ENCODE measurements at places on chromosomes 1 and 21. TPM values are rescaled to one million over a fixed set of nuclear protein-coding genes. Genes with fewer than 3 reads are reported as not detected.

The CA6 gene
- not detected for total RNA-seq

The ACTL8 gene
- not detected for total RNA-seq

The BGLAP gene
- total RNA-seq = 1.8 TPM

The RAP1GAP gene
- total RNA-seq = 10.8 TPM

The KCNQ4 gene
- 0.20 TPM for total RNA-seq

The PRMT6 gene
- 5.1 TPM for total RNA-seq

DNA sequence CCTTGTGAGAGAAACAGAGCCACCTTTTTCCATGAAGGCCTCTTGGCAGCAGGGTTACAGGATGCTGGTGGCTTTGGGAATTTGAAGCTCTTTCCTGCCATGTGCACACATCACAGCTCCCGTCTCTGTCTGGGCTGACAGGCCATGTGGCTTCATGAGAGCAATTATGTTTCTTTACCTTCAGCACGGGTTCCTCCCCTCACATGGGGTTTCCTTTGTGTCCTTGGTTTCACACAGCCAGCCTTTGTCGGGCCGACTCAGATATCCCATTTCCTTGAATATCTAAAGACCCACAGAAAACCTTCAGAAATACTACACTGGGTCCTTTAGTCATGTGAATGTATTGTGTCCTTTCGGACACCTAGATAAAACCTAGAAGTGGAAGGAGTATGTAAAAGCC, 7.1 kb downstream of the CLIC6 start:
- no peak for DNase-seq

DNA sequence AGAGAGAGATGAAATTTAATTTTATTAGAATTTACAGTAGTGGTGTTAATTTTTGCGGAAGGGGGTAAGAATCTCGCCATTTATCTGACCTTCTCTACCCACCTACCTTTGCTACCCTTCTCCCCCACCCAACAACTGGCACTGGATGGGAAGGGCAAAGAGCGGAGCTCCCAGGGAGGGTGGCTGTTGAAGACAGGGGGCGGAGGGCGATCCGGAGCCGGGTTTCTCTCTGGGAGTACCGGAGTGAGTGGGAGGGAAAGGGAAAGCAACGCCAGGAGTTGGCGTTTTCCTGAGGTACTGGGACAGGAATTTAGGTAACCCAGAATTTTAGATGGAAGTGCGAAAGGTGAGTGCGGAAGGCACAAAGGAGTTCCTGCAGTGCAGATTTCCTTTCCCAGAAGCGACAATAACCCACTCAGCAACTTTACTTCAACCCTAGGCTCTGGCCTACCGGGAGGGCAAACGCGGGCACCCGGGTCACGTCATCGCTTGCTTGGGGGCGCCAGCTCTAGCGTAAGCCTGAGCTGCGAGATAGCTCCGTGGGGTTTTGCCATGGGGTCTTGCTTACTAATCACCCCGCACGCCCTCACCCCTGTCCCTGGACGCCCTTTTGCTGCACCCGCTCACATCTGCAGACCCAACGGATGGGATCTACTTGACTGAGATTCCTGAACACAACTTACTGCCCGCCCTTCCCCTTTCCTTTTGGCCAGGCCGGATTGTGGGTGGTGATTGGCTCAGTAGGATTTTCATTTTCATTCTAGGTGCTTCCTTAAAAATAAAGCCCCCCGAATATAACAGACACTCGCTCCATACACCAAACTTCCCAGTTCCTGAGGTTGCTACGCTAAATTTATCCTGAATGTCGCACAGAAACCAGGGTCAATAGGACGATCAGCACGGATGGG, 413.0 kb upstream of the ESRRG start:
- DNase-seq = no peak

GRCh38 chr1:239178961-239179360, 207.4 kb upstream of the CHRM3 start:
- DNase-seq = no peak

DNA sequence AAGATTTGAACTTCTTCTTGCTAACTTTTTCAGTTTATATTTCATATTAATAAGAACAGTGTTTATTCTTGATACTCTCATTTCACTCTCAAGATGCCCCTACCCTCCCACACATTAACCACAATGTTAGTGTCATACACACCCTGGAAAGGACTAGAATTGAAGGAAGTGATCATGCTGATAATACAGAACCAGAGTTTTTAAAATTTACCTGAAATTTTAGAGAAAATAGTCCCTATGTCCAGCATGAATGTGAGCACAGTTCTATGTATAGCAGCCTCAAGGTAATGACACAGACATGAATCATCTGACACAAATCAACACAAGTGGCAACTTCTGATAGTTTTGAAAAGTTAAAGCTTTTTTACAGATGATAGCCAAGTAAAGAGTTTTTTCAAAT, 26.0 kb downstream of the RGS1 start:
- DNase-seq = no peak

GRCh38 chr1:52657702-52658101, 24.7 kb downstream of the SHISAL2A start:
- no peak for DNase-seq

DNA sequence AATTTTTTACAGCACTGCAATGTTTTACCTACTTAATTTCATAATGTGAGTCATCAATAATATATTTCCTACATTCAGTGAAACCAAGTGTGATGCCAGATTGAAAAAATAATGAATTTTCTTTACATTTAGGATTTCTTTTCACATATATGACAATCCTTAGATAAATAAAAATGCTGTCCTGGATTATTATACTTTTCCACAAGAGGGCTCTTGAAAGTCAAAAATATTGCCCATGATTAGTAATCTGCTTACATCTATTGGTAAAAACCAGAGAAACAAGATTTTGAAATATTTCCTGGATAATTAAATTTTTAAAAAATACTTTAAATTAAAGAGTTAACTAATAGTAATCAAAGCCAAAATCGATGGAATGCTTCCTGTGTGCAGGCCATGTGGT, 86.8 kb upstream of the PLPPR4 start:
- no peak for DNase-seq

DNA sequence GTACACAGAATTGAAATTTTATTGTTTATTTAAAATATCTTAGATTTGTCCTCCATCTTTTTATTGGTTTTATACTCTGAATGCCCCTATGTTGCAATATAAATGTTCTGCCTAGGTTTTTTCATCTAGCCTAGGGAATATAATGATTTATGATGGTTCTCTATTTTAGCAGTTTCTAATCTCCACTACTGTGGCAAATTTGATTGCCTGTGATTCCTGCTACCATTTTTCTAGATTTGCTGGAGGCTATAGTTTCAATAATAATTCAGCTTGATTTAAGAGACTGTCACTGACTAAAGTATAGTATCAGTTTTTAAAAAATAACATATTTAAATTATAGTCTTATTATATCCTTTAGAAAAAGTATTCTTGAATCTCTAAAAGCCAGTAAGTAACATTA, 90.5 kb downstream of the USP25 start:
- DNase-seq = no peak
